HCT116 (cell line): ENCODE measurements at places on chromosomes 6 and 20.

GRCh38 chr6:3052481-3053230 is 15.6 kb upstream of the RIPK1 start:
- DNase-seq = no peak

DNA sequence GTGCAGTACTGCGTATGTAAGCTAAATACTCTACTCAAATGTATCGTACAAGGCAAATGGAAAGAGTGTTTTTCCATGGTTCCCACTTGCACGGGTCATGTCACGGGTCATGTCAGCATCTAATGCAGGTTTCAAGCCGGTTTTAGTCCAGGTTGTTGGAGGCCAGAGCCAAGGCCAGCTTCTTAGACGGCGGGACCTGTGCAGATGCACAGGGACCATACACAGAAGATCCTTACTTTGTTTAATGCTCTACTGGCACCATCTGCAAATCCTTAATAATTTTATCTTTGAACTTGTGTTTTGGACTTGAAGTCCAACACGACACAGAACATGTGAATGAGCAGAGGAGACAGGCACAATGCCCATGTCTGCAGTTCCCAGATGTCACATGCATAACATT is 42.7 kb downstream of the SOD2 start:
- DNase-seq = no peak

GRCh38 chr20:14384416-14385175 is 47.2 kb upstream of the FLRT3 start:
- no peak for DNase-seq

DNA sequence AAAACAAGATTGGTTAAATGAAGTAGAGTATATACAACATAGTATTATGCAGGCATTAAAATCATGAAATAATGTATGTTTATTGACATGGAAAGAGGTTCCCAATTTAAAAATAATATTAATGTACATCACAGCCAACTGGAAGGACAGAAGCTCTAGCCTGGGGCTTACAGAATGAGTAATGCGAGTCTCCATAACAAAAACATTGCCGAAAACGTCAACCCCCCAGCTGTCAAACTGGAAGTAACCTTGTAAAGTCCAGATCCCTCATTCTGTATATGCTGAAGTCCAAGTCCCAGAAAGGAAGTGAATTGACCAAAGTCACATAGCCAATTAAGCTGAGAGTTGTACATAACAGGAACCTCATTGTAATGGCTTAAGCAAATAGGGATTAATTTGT is 128.7 kb upstream of the ECI2 start:
- no peak for DNase-seq

GRCh38 chr6:87846434-87846833 is 144.4 kb upstream of the AKIRIN2 start:
- no peak for DNase-seq

GRCh38 chr6:154382740-154383139 is 26.1 kb upstream of the IPCEF1 start:
- no peak for DNase-seq

DNA sequence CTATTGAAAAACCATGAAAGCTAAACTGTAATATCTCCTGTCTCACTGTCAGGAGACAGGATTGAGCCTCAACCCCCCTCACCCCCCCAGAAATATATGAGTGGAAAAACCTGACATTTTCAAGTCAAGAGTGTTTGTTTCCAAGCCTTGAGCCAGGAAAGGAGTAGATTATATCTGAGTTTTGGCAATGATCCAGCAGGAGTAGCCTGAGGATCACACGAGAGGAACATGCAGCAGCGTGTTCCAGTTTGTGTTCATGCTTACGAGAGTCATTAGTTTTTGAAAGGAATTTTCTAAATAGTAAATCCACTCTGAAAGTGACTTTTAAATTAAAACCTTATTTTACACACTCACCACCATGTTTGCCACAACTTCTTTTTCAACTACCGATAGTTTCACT is 15.8 kb downstream of the IL22RA2 start:
- DNase-seq = no peak

DNA sequence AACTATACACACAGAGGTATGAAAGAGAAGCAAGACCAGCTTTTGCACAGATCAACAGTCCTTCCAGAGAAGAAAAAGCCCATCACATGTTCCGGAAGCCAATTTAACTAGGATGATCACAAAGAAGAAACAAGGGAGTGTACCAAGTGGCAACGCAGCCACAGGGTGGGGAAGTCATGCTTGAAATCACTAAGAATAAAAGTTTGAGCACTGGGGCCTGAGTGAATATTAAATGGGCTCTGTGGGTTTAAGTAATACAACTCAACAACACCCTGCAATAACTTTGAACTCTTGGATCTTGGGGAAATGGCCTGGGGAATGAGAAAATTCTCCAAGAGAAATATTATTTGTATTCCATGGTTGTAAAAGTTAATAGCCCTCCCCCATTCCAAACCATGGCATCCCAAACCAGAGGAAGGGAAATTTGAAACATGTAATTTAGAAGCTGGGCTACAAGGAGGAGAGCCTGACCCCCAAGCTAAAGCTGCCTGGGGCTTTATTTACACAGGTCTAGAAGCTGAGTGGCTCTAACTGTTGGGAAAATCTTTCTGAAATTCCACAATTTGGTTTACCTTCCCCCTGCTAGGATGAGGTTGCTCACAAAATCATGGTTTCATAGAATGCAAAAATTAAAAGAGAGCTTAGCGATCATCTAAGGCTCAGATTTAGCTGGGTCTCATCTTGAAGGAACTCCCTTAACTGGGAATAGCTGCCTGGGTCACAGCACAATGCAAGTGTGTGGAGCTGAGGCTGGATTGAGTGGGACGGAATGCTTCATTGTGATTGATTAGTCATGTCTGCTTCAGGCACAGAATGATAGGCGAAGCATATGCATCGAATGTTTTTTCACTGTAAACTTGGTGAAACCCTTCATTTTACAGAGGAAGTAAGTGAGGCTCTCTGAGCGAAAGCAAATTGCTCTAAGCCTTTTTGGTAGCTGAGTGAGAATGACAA is 143.6 kb downstream of the BMP7 start:
- no peak for DNase-seq

- no peak for DNase-seq
Measured at GRCh38 chr6:44775121-44775520, 387.6 kb downstream of the CDC5L start.

DNA sequence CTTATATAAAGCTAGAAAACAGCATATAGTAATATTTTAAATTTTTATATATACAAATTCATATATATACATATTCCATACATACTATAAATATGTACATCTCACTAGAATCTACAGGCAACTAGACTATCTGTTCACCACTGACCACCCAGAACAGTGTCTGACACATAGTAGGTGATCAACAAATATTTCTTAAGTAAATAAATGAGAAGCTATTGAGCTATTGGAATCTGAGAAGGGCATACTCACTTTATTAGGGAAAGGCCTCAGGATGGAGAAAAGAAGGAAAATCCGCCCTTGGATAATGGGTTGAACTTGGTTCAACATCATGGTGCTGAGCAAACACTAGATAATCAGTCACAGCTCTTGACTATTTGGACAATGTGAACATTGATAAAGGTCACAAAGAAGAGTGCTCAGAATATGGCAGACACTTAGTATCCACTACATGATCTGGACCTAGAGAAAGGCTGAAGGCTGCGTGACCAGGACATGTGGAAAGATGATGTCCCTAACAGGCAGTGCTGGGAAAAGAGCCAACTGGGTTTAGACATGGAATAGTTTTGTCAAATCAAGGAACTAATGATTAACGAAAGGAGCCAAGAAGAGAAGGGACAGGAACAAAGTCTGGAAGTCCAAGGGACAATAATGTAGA is 186.1 kb downstream of the TASP1 start:
- DNase-seq = no peak

DNA sequence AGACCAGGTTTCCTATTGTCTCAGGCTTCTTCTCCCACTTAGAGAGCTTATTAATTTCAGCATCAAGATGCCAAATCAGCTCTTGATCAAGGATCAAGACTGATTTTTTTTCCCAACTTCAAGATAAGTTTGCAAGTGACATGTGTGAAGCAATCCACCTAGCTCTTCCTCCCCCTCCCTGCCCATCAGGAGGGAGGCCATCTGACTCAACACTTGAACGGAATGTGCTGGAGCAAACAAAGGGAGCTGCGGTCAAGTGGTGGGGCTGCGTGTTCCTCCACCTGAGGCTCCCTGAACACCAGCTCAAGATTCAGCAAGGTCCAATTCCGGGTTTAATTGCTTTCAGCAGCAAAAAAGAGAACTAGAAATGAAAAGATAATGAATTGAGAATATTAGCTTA is 38.7 kb downstream of the TTI1 start:
- no peak for DNase-seq

- DNase-seq = no peak
Measured at GRCh38 chr6:24844903-24845302, 46.2 kb upstream of the ARMH2 start.

DNA sequence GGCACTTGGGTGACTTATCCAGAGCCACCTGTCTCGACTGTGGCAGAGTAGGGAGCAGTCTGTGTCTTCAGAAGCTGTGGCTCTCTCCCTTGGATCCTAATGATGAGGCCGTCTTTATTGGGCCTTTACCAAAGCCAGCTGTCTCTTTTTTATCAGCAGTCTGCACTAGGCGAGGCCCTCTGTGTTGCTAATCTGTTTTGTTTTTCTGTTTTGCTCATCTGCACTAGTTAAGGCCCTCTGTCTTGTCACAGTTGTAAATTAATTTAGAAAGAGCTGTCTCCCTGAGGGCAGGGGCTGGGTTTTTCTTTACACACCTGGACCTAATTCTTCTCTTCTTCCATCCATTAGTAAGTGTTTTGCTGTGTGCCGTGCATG is 45.0 kb downstream of the CDS2 start:
- DNase-seq = no peak

- peak; percentile 98 for DNase-seq
Measured at GRCh38 chr6:129500958-129501739, 208.8 kb downstream of the ARHGAP18 start.

DNA sequence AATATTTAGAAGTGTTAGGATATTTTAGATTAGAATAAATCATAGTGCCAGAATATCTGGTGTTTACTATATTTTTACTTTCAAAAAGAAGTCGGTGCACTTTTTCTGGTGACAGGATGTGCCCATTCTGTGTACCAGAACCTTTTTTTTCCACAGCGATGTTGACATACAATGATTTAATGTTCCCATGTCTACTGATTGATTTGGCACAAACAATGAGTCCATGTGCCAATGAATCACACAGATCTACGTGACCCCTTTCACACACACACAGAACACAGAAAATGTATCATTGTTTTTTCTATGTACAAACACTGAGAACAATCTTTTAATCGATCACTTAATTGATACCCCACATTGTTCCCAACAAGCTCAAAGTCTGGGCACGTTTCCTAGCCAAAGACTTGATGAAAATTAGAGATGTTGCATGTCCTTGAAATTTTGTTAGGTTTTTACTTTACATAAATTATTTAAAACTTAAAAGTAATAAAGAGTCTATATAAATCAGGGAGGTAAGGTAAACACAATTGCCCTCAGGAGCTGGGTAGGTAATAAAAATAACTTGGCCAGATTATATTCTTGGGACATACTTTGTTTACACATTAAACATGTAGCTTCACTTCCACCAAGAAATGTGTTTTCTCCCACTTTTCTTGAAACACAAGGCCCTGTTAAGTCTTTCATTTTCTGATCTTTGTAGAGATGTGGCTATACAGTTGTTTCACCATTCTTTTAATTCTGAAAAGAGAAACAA is 36.4 kb upstream of the SOX4 start:
- no peak for DNase-seq

GRCh38 chr6:107386340-107386739 is 73.0 kb downstream of the PDSS2 start:
- DNase-seq = no peak

DNA sequence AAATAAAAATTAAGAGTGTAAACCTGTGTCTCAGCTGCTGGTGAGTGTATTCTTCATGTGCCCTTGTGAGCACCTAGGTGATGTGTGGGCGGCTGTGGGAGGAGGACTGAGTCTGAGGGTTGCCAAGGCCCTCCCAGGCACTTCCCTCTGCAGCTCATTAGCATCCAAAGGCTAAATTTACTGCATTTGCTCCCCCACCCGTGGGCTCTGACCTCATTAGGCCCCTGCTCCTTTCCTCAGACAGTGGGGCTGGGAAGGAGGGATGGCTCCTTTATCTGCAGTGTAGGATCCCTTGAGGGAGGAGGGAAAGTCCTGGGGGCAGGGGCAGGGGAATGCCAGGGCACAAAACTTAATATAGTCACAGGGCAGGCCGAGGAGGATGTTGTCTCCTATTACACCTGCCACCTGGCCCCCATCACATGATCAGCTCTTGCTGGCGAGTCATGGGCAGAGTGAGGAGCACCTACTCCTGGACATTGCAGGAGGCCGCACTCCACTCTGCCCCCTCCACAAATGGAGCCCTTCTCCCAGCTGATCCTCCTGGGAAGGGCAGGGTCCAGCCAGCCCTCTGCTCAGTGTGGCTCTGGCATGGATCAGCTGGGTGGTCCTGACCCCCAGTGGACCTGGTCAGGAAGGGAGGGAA is 133.2 kb downstream of the MRPL14 start:
- no peak for DNase-seq

GRCh38 chr20:5735845-5736510 is 14.2 kb upstream of the SHLD1 start:
- no peak for DNase-seq

GRCh38 chr6:160960839-160961238 is 30.7 kb upstream of the MAP3K4 start:
- DNase-seq = no peak

GRCh38 chr20:20677186-20677585 is 35.3 kb downstream of the RALGAPA2 start:
- DNase-seq = no peak

DNA sequence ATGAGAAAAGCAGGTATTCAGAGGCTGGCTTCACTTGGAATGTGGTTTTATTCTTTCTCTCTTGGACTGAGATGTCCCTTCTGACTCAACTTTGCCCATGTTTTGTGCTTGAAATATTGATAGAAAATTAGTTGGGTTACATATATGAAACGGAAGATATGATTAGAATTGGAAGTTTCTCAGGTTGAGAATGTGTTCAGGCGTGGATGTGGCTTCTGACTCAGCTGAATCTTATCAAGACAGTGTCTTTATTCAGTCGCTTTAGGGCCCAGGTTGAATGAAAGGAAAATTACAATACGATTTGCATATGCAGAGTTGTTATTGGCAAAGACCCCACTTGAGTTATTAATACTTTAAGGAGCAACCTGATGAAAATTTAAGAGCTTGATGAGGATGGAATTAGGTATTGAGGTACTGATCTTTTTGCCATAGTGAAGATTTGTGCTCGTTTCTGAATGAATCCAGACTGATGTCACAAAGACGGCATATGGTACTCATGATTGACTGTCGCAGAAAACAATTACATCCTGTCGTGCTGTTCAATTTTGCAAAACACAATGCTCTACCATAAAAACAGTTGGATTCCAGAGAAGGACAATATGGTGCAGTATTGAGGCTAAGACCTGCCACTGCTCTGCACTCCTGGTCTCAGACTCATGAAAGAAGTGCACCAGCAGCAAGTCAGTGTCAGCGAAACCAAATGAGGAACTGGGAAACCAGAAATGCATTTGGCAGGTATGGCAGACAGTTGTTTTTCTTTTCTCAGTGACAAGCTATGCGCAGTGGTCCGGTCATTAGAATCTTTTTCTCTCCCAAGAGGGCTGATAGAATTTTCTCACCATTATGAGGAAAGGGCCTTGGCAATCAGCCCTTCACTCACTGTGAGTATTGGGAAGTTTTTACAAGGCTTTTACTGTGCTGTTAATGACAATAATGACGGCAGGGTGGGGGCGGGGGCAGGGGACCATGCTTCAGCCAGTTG is 158.3 kb downstream of the DOK5 start:
- no peak for DNase-seq

GRCh38 chr6:42195415-42195814 is 659 bp upstream of the GUCA1B start:
- no peak for DNase-seq
